Adrenal gland (tissue), 19 donors: ENCODE measurements at places on chromosomes 1 and 21. TPM values are rescaled to one million over a fixed set of nuclear protein-coding genes. Genes with fewer than 3 reads are reported as not detected.

The ZNF648 gene
- polyA plus RNA-seq, result not detected

The IFNLR1 gene
- 4.0 TPM for polyA plus RNA-seq

The COA6 gene
- polyA plus RNA-seq, result 68.8 TPM

The RGS16 gene
- polyA plus RNA-seq, result 7.1 TPM
